ENCODE measurements at places on chromosomes 16 and 17.
A peak's percentile ranks its signal among the peaks of the same experiment; 100 is the strongest.

DNA sequence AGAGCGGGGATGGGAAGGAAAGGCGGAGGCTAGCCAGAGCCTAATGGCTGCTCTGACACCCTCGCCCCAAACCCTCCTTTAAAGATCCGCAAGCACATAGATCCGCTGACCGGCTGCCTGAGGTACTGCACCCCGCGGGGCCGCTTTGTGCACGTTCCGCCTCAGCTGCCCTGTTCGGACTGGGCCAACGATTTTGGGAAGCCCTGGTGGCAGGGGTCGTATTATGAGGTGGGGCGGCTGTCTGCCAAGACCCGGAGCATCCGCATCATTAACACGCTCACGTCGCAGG is 663 bp downstream of the CYB5D1 start:
- peak; percentile 50 for DNase-seq

DNA sequence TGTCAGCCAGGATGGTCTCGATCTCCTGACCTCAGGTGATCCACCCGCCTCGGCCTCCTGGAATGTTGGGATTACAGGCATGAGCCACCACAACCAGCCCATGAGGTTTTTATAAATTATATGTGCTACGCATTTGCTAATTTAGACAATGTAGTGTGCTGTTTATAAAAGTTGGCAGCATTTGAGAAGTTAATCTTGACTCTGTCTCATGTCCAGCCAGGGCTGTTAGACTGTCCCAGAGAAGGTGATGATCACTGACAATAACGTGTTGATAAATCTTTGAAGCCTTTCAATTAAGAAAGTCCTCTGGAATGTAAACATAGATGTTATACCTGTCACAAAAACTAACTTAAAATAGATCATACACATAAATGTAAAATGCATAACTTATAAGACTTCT is 82.0 kb downstream of the PPM1E start:
- no peak for DNase-seq

DNA sequence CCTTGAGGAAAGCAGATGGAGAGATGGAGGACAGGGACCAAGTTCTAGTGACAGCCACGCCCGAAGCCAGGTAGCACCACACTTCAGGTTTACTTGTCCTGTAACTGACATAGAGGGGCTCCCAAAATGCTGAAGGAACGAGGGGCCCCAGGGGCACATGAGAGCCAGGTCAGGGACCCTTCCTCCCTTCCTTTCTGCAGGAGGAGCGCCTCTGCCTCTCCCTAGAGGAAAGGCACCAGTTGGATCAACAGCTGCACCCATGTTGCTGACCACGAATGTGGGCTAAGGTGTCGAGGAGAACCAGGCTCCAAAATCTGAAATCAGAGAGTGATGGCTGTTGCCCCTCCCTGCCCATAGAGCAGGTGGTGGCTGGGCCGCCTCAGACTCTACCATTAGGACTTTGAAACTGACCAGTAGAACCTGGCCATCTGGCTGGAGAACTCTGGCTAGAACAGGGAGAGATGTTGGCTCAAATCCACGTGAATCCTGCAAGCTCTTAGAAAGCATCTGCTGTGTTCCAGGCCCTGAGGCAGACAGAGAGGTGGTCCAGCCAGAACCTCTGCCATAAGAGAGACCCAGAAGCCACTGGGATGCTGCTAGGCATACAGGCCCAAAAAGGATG is 218.8 kb downstream of the KATNIP start:
- DNase-seq: no peak

- DNase-seq: no peak
Measured at GRCh38 chr16:70160821-70161220, 12.8 kb upstream of the CLEC18C start.

DNA sequence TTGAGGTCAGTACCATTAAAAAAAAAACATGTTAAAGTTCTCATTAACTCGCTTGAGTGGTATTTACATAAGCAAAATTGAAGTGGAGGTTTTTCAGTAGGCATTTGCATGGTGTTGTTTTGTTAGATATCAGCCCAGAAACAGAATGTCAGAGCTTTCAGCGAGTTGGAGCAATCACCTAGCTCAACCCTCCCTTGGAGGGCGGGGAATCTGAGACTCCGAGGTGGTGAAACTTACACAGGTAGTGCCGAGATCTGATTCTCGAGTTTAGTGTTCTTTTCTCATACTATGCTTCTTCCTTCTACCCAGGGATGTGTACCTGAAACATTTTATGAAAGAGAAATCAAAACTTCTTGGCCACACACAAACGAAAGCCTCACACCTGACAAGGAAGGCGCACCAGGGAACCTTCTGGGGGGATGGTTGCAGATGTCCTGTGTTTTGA is 6.6 kb downstream of the SEC14L1 start:
- no peak for DNase-seq

- no peak for DNase-seq
Measured at GRCh38 chr16:15425861-15426260, 8.5 kb upstream of the BMERB1 start.

- no peak for DNase-seq
Measured at GRCh38 chr16:21235199-21235585, 1.7 kb downstream of the ANKS4B start.

- no peak for DNase-seq
Measured at GRCh38 chr16:2462031-2462866, 2.3 kb downstream of the TEDC2 start.

DNA sequence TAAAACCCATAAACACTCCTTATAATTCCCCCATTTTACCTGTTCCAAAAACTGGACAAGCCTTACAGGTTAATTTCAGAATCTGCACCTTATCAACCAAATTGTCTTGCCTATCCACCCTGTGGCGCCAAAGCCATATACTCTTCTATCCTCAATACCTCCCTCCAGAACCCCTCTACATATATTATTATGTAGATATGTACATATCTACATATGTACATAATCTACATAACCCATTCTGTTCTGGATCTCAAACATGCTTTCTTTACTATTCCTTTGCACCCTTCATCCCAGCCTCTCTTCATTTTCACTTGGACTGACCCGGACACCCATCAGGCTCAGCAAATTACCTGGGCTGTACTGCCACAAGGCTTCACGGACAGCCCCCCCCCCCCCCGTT is 12.0 kb upstream of the ENDOV start:
- no peak for DNase-seq

GRCh38 chr16:87344931-87345631 is 27.9 kb upstream of the C16orf95 start:
- peak; percentile 32 for DNase-seq

DNA sequence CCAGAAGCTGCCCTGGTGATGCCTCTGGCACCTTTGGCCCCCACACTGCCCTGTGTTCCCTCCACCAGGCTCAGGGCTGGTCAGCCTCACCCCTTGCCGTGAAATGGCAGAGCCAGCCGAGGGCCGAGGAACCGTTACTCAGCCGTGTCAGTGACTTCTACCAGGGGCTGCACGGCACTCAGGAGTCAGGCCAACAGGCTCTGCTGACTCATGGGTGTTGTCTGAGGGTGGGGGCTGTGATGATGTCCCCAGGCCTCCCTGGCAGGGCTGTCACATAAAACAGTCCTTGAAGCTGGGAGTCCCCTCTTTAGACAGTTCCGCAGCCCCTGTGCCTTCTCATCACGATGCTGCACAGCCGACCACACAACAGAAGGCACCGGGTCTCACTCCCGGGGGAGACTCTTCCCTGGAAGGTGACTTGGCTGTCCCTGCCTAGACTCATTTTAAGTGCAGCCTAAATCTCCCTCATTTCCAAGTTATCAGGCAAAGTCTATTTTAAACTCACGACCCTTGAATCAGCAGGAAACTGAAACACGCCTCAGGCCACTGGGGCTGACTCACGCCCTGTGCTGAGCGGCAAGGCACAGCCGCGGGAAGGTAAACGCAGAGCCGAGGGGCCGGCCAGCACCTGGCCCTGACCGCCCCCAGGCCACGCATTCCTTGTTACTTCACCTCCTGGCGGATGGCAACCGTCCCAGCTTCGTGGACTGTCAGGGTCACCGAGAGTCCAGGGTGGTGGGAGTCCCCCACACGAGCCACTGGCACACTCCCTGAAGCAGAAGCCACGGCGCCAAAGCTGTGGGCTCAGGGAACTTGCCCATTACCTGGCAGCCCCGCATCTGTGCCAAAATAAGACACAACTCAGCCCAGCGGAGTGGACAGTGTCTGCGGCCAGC is 102.6 kb downstream of the ZNF778 start:
- no peak for DNase-seq

- no peak for DNase-seq
Measured at GRCh38 chr16:10871157-10871991, 5.6 kb upstream of the CIITA start.

Measured in activated CD4-positive, alpha-beta T cell treated with anti-CD3 and anti-CD28 coated beads for 1 hour (primary cell).